ENCODE measurements at places on chromosomes 2 and 18.

DNA sequence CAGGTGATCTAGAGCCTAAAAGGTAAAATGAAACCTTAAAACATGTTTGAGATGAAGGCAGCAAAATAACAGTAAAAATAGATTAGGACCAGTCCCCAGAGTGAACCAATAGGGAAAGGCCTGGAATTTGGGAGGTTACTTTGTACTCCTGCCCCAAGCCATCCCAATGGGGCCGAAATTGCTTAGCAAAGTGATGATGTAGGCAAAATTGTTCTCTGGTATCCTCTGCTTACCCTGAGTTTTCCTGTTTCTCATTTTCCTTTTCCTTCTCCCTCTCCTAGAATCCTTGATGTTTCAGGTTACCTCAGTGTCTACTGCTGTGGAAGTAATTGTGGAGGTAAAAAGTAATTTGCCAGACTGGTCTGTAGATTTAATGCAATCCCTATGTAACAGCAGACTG, 92.9 kb downstream of the TRABD2A start:
- DNase-seq = no peak

- DNase-seq = no peak
Observed at GRCh38 chr2:161036926-161037325, 123.3 kb upstream of the TANK start.

- DNase-seq = no peak
Observed at GRCh38 chr2:100741880-100742276, 78.1 kb upstream of the NPAS2 start.

DNA sequence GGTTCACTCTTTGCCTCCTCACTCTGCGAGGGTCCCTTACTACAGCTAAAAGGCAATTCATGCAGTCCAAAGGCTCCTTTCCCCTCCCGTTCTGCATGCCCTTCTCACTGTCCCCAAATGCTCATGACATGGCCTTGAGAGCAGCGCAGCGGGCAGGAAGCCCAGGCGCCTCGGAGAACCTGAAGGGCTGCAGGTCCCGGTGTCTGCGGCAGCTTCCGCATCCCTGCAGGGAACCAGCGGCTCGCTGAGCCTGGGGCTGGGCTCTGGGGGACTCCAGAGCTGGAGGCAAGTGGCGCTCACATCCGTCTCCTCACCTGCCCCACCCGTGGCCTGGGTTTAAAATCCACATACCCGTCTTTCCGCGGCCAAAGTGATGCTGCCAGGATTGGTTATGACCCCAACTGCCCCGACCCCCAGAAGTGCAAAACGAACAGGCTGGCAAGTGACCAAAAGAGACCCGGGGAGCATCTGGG, 462 bp upstream of the CIDEA start:
- no peak for DNase-seq

Measured in hematopoietic multipotent progenitor cell (in vitro differentiated cells).